ENCODE measurements at places on chromosomes 4 and X.
A peak's percentile ranks its signal among the peaks of the same experiment; 100 is the strongest.

- ATAC-seq, result no peak
Observed at GRCh38 chr4:15318621-15319348, 109.0 kb upstream of the C1QTNF7 start.

- peak; percentile 53 for ATAC-seq
Observed at GRCh38 chrX:19544693-19545305, 29.5 kb upstream of the MAP3K15 start.

- no peak for ATAC-seq
Observed at GRCh38 chr4:14079601-14080000, 452.1 kb upstream of the BOD1L1 start.

GRCh38 chrX:1486749-1487361, 34.1 kb upstream of the ASMTL start:
- ATAC-seq, result no peak

GRCh38 chrX:126552313-126553022, at the start of gene DCAF12L1:
Gene DCAF12L1 (minus strand): TSS chrX:126552814. CDS start chrX:126552608, 206 bp downstream.
- ATAC-seq, result no peak

DNA sequence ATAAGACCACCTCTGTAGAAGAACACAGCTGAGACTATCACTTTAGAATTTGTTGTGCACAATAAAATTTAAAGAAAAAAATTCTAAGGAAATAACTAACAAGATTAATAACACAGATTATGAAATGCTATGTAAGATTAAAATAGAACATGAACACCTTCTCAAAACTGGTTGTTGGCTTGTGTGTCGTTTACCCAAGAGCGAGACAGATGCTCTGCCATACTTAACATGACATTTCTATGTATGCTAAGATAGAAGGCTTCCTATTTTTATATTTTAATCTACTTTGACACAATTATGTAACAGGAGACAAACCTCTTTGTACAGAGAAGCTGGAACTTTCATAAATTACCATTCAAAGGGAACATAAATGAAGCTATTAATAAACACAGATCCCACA, 30.1 kb downstream of the USP46 start:
- ATAC-seq, result no peak

DNA sequence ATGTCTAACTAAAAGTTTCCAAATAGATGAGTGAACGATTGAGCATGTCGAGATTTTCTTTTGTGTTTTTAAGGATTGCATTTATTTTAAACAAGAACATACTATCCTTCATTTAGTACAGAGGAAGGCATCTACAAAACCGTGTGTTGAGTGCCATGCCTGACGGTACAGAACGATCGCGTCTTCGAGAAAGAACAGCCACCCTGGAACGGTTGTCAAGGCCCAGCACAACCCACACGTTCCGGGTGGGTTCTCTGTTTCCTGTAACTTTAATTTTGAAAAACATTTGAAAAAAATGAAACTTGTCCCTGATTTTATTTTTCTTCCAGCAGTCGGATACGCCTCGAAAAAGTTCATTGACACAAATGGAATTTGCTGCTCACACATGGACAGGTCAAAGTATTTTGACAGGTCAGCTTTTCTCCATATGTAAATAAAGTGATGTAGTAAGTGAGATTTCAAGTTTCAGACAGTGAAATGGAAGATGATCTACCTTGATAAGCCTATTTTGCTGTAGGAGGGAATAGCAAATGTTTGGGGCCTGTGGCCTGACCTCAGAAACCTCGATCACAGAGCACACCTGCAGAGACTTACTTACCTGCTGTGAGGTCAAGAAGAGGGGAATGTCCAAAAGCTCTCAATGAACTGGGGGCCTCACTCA, 24.4 kb upstream of the CYP4V2 start:
- ATAC-seq, result no peak

DNA sequence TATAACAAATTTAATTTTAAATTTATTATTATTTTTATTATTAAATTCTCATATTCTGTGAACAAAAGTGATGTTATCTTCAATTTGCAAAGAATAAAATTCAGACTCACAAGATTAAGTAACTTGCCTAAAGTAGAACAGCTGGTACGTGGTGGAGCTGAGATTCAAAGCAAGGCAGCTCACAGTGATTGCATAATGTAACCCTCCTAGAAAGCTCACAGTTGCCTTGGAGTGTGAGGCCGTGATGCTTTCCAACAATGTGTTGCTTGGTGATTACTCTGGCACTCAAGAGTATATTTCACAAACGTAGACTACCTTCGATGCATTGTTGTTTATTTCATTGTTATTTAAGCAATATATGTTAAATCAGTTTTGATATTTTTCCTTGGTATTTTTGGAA, 1039.2 kb upstream of the PABPC4L start:
- no peak for ATAC-seq

GRCh38 chrX:45515262-45516215, 314.9 kb upstream of the DIPK2B start:
- peak; percentile 65 for ATAC-seq

DNA sequence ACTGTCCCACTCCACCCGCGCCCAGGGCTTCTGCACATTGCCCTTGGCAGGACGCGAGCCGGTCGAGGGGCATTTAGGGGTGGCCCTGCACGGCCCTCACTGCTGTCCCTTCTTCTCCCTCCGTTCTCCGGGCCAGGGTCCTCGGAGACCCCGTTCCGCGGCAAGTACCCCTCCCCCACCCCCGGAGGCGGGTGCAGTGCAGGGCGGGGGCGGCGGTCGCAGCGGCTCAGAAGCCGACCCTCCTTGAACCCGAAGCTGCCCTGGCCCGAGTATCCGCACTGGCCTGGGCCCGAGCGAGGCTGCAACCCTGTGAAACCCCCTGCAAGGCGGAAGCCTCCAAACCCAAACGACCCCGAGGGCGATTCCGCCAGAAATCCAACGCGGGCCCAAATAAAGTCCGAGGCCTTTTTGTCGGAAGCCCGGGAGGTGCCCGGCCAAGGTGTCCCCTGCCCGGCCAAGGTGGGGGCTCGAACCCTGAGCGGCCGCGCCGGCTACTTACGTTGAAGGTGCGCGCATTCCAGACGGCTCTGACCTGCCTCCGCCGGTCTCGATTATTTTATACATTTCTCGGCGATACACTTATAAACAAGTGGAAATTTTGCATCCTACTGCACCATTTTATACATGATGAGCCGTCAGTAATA, 53.1 kb upstream of the TMEM33 start:
- no peak for ATAC-seq

GRCh38 chrX:6279277-6279909, 50.7 kb upstream of the NLGN4X start:
- no peak for ATAC-seq

- no peak for ATAC-seq
Observed at GRCh38 chrX:120207009-120207605, 43.5 kb upstream of the ZBTB33 start.
